Transverse colon (tissue), 4 donors: ENCODE measurements at places on chromosomes 1 and 21.

DNA sequence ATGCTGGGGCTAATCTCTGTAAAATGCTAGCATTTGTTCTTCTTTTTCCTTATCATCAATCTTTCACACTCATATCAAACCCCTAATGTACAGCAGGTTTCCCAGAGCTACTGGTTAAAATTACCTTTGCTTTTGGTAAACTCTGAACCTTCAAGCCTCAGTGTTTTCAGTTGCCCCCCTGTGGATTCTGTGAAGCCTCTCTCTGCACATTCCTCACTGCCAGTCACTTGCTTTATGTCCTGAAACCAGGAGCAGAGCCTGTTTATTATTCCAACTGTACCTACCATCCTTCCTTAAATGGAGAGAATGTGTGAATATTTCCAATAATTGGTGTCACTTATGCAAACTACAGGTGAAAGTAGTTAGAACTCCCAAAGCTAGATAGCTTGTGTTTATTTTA, 134.2 kb downstream of the NEK7 start:
- no peak for DNase-seq

DNA sequence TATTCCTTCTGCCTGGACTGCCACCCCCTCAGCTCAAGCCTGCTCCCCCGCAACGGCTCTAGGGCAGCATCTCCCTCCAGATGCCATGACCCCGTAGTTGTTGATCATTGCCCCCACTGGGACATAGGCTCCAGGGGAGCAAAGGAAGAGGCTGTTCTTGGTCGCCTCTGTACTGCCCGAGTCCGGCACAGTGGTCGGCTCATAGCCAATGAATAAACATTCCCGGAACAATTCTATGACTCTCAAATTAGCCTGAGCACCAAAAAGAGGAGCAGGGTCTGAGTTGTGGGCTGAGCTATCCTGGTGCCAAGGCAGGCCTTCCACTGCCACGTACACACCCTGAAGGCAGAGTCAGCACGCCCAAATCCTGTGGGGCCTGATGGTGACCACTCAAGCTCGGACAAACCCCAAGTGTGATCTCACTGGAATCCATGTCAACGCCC, 33.1 kb downstream of the CAPZB start:
- no peak for DNase-seq

GRCh38 chr1:26978901-26979300, 14.6 kb upstream of the TRNP1 start:
- DNase-seq: no peak

DNA sequence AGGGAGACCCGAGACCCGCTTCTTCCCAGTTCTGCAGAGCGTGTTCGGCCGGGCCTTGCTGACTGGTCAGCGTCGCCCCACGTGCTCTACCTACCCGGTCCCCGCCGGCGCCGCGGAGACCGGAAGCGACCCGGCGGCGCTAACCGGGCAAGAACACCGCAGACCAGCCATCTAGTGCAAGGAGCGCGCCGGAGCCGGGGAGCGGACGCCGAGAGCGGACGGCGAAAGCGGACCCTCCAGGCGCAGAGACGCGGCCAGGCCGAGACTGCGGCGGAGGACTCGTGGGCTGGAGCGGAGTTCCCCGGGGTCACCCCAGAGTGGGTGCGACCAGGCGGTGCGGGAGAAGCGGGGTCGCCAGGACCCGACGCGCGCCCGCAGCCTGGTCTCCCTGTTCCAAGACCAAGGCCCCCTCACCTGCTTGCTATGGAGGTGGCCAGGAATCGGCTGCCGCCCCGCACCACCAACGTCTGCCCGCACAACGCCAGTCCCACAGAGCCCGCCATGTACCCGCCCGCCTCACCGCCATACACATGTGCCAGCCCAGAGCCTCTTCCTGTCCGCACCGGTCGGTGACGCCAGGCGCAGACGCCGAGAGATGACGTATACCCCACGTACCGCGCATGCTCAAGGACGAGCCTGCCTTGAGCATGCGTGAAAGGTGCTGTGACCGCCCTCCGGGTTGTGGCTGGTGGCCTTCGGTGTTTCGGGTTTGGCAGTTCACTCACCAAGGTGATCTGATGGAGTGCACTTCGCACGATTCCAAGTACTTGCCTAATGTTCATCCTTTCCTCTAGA, at the start of gene WDR4:
Gene WDR4 (minus strand): TSS at position 547 of the 795 bp plus-strand sequence. CDS start 44 bp downstream, at position 503.
- peak; percentile 99 for DNase-seq

DNA sequence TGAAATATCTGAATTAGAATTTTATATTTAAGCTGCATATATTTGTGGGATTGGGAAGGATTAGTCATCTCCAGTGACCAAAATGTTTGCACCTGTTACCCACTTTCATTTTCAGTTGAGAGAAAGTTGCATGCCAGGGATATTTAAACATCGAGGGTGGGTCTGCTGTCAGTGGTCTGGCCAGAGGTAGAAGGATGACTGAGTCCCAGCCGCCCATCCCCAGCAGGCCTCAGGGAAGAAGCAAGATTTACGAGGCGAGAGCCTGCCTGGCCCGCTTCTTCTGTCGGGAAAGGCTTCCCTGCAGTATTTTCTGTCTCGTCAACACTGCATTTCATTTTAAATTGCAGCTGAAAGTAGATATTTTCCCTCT, 1.4 kb upstream of the MAN1C1 start:
- DNase-seq: no peak

DNA sequence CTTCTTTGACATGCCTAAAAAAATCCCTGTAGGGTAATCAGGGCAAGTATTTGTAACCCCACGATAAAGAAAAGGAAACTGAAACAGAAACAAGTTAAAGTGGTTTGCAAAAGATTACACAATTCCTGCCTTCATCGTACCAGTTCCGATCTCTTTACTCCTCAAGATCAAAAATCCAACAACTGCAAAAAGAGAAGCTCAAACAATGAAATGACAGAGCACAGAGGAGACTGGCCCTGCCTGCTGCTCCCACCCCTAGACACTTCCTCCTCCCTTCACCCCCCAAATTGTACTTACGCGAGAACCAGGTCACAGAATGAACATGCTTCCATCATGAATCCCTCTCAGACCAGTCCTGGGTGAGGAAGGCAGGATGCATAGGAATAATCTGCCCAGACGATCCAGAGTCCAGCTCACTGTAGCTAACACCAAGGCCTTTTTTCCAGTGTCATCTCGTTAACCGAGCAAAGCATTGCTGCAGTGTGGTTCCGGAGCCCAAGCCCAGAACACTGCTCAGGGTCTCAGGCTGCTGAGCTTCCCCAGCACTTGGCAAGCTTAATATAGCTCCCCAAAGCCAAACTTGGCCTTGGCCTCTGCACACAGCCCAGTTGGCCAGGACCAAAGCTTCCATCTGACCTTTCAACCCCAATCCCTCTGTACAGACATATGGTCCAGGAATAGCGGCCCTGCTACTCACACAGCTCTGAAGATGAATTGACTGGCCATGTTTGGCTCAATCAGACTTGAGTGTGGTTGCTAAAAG, 20.3 kb downstream of the RXRG start:
- DNase-seq: no peak

GRCh38 chr1:214404571-214405213, 123.7 kb downstream of the SMYD2 start:
- no peak for DNase-seq
